ENCODE measurements at places on chromosomes 4 and X.

- DNase-seq: no peak
Measured at GRCh38 chr4:168586926-168587325, 90.1 kb downstream of the PALLD start.

DNA sequence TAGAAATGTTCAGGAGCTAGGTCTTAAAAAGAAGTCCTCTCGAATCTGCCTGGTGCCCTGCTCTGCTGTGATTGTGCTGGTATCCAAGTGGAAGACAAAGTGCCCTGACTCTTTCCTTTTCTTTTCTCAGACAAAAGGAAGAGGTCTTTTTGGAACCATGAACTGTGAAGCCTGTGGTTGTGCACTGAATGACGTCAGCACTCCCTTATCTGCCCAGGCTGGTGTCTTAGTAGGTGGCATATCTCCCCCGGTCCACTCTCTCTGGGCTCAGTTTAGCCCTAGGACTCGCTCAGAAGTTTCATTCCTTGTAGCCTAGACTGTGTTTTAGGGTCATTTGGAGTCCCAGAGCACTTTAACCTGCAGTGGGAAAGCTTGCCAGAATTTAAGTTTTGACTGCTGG, 400.3 kb upstream of the CT83 start:
- no peak for DNase-seq

GRCh38 chrX:55451626-55451989, 319 bp upstream of the MAGEH1 start:
- no peak for DNase-seq

DNA sequence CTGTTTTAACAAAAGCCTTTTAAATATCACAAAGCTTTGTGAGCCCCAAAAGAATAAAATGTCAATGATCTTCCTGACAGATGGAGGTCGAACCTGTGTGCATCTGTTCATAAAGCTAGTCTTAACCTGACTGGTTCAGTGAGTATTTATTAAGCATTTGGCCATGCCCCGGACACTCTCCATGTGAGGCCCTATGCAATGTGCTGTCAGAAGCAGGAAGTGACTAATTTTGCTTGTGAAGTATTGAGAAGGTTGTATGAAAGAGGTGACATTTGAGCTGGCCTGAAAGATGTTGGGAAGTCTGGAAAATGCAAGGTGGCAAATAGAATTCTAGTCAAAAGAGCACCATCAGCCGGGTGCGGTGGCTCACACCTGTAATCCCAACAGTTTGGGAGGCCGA, 171.4 kb downstream of the MSL3 start:
- DNase-seq: no peak

All from AG08396 (cell line).